ENCODE measurements at places on chromosomes 12 and 14. TPM values are rescaled to one million over a fixed set of nuclear protein-coding genes. Genes with fewer than 3 reads are reported as not detected.

DNA sequence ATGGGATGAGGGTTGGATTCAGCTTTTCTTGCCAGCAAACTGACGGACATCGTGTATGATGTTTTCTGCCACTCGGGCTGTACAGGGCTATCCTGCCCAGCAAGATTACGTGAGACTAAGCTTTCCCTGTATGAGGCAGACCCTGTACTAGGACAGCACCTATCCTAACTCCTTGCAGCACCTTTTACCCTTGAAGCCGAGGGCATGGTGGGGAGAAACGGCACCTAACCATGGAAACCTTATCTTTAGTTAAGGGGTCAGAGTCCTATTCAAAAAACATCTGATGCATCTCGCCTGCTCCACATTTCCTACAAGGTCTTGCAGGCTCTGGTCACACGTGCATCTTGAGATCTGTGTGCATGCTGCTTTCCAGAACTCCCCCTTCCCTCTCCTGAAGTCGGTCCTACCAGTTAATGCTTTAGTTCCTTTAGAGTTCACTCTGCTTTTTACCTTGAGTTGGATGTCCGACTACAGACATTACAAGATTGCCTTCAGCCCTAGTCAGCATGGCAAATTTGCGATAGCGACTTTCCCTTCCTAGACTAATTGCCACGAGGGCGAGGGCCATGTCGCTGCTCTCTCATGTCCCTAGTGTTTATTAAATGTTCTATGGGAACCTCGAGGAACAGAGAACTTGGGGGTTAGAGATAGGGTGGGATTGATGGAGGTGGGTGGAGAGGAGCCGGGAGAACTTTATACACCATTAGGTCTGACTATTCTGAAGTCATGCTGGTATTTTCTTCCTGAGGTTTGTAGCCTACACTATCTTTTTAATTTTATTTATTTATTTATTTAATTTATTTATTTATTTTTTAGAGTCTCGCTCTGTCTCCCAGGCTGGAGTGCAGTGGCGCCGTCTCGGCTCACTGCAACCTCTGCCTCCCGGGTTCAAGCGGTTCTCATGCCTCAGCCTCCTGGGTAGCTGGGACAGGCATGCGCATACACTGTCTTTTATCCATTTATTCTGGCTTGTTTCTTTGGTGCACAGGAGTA is 6.6 kb downstream of the RAN start:
- H3K36me3 ChIP-seq, result peaks cover 33% of the 10 kb centered on the region
- H3K27ac ChIP-seq, result no peak overlapping the region
- H3K4me3 ChIP-seq, result no peak overlapping the region
- no peak for DNase-seq
- H3K27me3 ChIP-seq, result no peaks in the 10 kb centered on the region
- H3K4me1 ChIP-seq, result peaks cover 51% of the 10 kb centered on the region

Gene KLRD1
- 30.6 TPM for total RNA-seq

DNA sequence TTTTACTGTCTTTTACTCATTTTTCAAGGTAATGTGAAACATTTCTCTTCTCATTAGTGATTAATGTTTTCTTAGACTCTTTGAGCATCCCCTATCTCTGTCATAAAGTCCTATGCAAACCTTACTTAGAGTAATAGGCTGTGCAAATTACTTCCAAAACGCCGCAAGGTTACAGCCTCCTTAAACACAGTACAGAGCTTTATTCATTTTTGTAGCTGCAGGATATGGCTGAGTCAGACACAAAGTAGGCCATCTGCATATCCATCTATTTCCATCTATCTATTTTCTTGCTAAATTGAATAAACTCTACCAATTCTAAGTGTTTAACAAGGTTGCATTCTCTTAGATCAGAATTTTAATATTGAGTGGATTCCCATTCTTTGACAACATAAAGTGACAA is 335.6 kb upstream of the SLC16A7 start:
- DNase-seq, result no peak
- no peak overlapping the region for H3K4me3 ChIP-seq
- no peaks in the 10 kb centered on the region for H3K4me1 ChIP-seq
- H3K27ac ChIP-seq, result no peak overlapping the region
- H3K36me3 ChIP-seq, result no peaks in the 10 kb centered on the region

- no peak overlapping the region for H3K27ac ChIP-seq
- no peak for DNase-seq
- peaks cover 9% of the 10 kb centered on the region for H3K4me1 ChIP-seq
- peak overlapping the region; percentile 17 for H3K4me3 ChIP-seq
- H3K27me3 ChIP-seq, result no peaks in the 10 kb centered on the region
These were observed 50.9 kb upstream of the CCT2 start for GRCh38 chr12:69534389-69534822.

Gene TEX52
- total RNA-seq, result 0.34 TPM

Gene KRT85
- total RNA-seq, result not detected

Gene SERPINA10
- not detected for total RNA-seq

DNA sequence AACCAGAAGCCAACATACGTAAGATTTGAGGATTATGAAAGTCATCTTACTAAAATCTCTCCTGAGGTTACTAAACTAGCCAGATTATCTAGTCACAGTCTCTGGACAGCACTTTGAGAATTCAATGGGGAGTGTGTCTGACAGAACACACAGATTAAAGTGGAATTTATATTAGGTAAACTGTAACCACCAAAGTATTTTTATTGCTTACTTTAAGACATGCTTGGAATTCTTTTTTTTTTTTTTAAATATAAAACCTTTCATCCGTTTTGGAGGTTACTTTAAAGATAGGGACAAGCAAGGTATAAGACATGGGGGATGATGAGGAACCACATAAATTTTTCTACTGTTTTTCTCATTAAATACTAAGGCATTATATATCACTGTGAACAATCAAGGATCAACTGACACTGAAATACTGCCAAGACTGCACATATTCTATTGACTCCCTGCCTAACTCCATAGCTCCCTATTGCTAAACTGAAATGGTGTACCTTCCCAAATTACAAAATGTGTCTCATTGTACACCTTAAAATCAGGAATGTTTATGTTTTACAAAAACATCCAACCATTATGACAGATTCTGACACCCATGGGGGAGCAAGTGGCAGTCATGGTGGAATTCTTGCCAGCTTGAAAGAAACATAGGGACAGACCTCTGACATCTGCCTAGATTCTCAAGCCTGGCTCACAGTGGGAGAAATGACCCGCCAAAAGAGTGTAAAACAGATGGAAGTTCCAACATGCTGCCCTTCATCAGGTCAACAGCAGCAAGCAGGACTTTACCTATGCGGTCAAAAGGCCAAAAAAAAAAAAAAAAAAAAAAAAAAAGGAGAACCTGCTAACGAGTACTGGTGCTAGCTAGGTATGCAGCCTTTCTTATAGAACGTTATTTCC is 239.3 kb downstream of the MED13L start:
- no peak for DNase-seq
- no peaks in the 10 kb centered on the region for H3K27me3 ChIP-seq
- no peak overlapping the region for H3K4me3 ChIP-seq
- no peak overlapping the region for H3K27ac ChIP-seq
- peaks cover 2% of the 10 kb centered on the region for H3K4me1 ChIP-seq

- no peaks in the 10 kb centered on the region for H3K36me3 ChIP-seq
- H3K4me3 ChIP-seq, result no peak overlapping the region
- DNase-seq, result no peak
- H3K4me1 ChIP-seq, result peaks cover 5% of the 10 kb centered on the region
- H3K27me3 ChIP-seq, result no peaks in the 10 kb centered on the region
These were observed 43.5 kb downstream of the DNAI7 start for GRCh38 chr12:25151476-25151875.

DNA sequence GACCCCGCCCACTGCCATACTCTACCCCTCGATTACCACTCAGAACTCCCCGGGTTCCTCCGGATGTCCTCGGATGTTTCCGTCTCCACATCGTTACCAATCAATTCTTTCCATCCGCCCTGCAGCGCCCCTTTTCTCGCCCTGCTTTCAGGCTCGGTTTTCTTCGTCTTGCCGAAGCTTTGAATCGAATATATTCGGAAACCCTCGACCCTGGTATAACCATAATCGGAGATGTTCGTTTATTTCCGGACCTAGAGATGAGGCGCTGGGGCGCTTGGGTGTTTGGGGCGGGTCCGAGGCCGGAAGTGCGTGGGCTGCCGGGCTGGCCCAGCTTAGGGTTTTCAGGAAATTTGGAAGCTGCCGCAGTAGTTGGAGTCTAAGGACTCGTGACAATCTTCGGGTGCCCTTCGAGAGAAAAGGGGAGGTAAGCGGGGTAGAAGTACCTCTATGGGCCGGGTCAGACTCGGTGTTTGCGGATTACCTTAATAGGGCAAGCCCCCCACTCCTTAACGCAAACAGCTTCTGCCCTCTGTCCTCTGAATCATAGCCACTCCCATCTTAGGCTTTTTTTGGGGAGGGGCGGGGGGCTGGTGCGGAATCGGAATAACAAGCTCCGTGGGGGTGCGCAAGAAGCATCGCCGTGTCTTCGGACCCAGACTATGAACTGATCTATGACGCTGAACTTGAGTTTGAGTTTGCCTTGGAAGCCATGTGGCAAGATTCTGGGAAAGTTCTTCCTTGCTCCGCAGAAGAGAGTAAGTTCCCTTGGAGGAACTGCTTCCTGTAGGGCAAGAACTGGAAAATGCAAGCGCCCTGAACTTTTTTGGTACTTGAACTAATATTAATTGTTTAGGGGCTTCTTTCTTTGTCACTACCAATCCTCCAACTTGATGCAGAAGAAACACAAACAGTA is at the start of gene C14orf119:
C14orf119 (plus strand) TSS at position 310 of the 913 bp plus-strand sequence. CDS start 2,154 bp downstream, outside the sequence.
- no peak within 1 kb of the TSS for H3K27ac ChIP-seq
- H3K4me1 ChIP-seq, result peaks cover 32% of the 10 kb centered on the region
- no peak within 1 kb of the TSS for H3K4me3 ChIP-seq
- H3K27me3 ChIP-seq, result no peaks in the 10 kb centered on the region

Gene MSI1
- total RNA-seq, result not detected

Gene TAS2R9
- 0.28 TPM for total RNA-seq

- H3K4me1 ChIP-seq, result peaks cover 46% of the 10 kb centered on the region
- peaks cover 22% of the 10 kb centered on the region for H3K36me3 ChIP-seq
- H3K4me3 ChIP-seq, result peak overlapping the region; percentile 63
These were observed 209.7 kb downstream of the SLC41A2 start for GRCh38 chr12:104748356-104748755.

Gene PTGER2
- total RNA-seq, result 115 TPM

Gene DLGAP5
- total RNA-seq, result 79.7 TPM

DNA sequence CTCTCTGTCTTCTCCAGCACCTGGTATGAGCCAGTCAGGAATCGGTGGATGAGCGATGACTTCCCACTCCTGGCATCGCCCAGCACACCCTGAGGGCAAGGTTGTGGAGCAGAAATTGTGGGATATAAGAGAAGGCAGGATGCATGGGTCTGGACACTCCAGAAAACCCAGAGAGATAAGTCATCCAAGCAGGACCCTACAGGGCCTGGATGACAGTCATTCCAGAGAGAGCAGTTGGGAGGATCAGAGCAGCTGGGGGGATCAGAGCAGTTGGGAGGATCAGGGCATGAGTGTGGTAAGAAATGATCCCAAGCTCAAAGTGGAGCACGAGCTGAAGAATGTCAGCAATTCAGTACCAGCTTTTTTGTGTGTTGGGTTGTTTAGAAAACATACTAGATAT is 4.0 kb downstream of the AGAP2 start:
- no peak for DNase-seq
- no peak overlapping the region for H3K27ac ChIP-seq
- no peak overlapping the region for H3K4me3 ChIP-seq
- no peaks in the 10 kb centered on the region for H3K27me3 ChIP-seq
- peaks cover 19% of the 10 kb centered on the region for H3K4me1 ChIP-seq
- peaks cover 40% of the 10 kb centered on the region for H3K36me3 ChIP-seq

GRCh38 chr12:85036733-85037132 is 582 bp downstream of the LRRIQ1 start:
- H3K27me3 ChIP-seq, result peaks cover 6% of the 10 kb centered on the region
- H3K36me3 ChIP-seq, result no peaks in the 10 kb centered on the region
- no peak for DNase-seq

DNA sequence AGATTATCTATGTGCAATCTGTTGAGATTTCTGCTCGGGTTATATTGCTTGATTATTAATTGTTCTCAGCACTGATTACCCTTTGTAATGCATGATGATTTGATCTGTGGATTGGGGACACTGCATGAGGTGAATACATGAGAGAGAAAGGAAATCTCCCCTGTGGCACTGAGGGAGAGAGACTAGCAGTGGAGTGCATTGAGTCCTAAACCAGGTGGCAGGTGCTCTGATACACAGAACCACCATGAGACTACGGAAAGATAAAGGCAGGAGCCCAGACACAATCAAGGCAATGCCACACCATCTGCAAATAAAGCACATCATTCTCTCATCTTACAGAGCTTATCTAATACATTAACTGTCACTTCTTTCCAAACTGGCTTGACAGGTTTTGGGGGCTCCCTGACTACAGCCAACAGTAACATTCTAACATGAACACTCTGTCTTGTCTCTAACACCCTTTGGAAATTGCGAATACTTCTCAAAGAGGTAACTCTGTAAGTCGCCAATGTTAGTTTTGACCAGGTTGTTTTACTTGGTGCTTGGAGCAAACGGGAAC is 37.6 kb upstream of the TSPAN8 start:
- H3K4me3 ChIP-seq, result no peak overlapping the region
- H3K27me3 ChIP-seq, result no peaks in the 10 kb centered on the region
- H3K4me1 ChIP-seq, result no peaks in the 10 kb centered on the region
- no peak for DNase-seq

DNA sequence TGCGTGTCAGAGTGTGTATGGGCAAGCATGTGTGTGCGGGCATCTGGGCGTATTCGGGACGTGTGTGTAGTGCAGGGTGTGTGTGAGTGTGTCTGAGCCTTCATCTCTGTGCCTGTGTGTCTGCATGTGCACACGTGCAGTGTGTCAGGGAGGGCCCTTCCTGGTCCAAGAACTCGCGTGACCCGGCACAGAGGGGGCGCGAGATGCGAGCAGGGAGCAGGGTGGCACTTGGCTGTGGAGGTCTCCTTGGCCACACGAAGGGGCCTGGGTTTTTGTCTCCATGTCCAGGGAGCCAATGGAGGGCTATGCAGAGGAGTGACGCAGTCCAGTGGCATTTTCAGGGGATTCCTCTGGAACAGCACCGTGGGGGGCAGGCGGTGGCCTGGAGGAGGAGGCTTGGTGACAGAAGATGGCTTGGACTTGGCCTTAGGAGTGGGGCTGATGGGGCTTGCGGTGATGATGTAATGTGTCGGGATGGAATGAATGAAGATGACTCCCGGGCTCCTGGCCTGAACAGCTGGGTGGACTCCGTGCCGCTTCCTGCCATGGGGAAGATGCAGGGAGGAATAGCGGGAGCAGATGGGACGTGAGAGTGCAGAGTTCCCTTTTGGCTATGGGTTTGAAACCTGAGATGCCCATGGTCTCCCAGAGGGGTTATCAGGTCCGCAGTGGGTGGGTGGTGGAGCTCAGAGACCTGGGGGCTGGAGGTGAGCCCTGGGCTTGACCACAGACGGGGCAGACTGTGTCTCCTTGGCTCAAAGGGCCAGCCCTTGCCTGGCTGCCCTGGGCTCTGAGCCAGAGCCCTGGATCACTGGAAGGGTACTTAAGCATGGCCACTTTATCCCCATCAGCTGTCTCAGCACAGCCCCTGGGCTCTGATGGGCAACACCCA is 208.3 kb downstream of the PHETA1 start:
- no peak overlapping the region for H3K4me3 ChIP-seq
- H3K27ac ChIP-seq, result no peak overlapping the region
- no peaks in the 10 kb centered on the region for H3K4me1 ChIP-seq
- DNase-seq, result no peak
- H3K27me3 ChIP-seq, result peaks cover 6% of the 10 kb centered on the region
- H3K36me3 ChIP-seq, result no peaks in the 10 kb centered on the region

- peaks cover 12% of the 10 kb centered on the region for H3K4me1 ChIP-seq
- no peak overlapping the region for H3K4me3 ChIP-seq
- no peak for DNase-seq
- no peaks in the 10 kb centered on the region for H3K27me3 ChIP-seq
These were observed 28.4 kb downstream of the PLEKHG3 start for GRCh38 chr14:64732536-64733120.

GRCh38 chr12:100753837-100754236 is 40.7 kb upstream of the ANO4 start:
- H3K36me3 ChIP-seq, result no peaks in the 10 kb centered on the region
- H3K27me3 ChIP-seq, result no peaks in the 10 kb centered on the region
- H3K27ac ChIP-seq, result no peak overlapping the region
- no peak overlapping the region for H3K4me3 ChIP-seq
- no peak for DNase-seq

Gene DHRS2
- total RNA-seq, result not detected
